ENCODE measurements at places on chromosomes 3 and 15.

GRCh38 chr3:120597445-120598049, 1.4 kb downstream of the NDUFB4 start:
- DNase-seq, result no peak

GRCh38 chr3:124207873-124208485, 216.1 kb upstream of the ROPN1 start:
- no peak for DNase-seq

DNA sequence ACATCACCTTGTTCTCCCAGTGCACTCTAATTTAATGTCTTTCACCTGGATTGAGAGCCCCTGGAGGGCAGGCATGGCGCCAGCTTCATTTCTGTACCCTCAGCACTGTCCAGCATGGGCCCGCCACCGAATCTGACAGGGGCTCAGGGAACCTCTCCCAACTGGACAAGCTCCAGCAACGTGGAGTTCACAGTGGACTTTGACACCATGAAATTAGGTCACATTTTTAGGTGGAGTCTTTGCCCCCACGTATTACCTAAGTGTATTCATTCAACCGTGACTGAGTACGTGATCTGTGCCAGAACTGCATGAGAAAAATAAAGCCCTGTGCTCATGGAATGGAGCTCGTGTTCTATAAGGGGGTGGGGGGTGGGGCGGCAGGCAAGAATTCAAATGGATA, 94.1 kb upstream of the ATP2B2 start:
- no peak for DNase-seq

GRCh38 chr3:167743799-167744198, 8.3 kb downstream of the SERPINI1 start:
- DNase-seq, result no peak

DNA sequence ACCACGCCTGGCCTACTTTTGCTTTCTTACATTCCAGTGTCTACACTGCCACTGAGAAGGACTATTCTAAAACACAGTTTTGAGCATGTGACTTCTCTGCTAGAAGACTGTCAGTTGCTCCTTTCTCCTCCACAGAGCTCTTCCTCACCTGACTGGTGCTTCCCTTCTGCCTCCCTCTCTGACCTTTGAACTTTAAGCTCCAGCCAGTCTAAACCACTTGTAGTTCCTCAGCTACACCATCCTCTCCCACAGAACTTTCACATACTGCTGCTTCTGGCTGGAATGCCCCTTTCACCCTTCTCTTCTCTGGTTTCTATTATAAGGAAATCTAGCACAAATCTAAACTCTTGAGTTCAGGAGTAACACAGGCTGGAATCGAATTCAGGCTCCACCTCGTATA, 9.1 kb downstream of the NCEH1 start:
- DNase-seq, result no peak

DNA sequence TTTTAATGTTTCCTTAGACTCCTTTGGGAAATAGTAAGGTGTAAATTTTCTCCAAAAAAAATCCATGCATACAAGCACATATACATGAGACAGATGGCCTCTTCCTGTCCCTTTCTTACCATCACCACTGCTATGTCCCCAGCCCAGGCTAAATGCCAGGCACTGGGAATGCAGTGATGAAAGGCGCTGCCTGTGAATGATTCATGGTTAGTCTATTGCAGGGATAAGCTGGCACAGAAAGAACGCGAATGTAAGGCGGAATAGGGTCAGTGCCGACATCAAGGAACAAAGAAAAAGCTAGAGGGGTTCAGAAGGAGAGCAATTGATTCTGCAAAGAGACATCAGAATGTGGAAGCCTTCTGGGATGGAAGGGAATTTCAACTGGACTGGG, 36.2 kb upstream of the CFAP161 start:
- no peak for DNase-seq

GRCh38 chr3:31615071-31615875, 82.5 kb downstream of the STT3B start:
- DNase-seq, result no peak

DNA sequence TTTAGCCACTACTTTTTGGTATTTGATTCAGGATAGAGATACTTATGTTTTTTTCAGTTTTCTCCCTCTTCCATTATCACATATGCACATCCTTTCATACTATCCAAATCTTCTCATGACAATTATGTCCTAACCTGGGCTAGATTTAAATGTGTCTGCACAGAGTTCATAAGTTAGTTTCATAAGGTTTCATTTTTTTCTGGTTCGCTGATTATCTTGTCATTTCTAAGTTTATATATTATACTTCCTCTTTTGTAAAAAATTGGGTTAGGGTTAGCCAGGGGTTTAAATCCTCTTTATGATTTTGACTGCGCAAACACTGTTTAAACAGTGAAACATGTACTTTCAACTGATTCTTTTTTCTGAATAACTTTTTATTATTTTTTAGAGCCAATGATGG, 148.6 kb downstream of the SST start:
- DNase-seq, result no peak

DNA sequence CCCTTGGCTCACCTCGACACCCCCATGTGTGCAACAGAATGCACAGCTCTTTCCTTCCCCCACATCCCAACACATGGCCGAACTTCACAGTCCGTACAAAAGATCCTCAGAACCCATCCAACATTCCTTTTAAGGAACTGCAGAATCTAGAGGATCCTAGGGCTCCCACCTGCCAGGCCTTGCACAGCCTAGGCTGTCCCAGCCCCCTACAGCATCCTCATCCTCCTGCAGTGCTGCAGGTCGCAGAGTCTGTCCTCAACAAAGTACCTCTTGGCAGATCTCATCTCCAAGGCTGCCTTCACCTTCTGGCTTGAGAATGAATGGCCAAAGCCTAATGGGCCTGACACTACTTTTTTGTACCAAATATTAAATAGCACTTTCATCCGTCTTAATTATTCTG, 19.8 kb downstream of the PRR23E start:
- DNase-seq, result no peak

GRCh38 chr15:71103102-71103676, 12.1 kb upstream of the THSD4 start:
- DNase-seq, result no peak

DNA sequence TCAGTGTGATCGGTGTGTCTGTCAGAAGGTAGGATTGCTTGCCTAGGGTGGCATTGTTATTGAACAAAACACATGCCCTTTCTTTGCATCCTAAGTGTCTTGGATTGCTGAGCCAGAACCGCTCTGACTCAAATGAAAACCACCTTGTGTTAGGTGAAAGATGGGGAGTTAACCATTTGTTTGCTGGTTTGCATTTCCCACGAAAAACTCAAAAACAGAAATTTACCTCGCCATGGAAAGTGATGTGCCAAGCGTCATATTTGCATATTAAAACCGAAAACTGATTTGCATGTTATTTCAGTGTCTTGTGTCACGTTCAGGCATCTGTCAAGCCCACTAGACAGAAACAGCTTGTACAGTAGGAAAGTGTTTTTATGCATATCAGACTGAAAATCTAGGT, 474.6 kb upstream of the TPRG1 start:
- no peak for DNase-seq

All from A549 (cell line).